Thyroid gland (tissue), 4 donors: ENCODE measurements at places on chromosomes 13 and 19. TPM values are rescaled to one million over a fixed set of nuclear protein-coding genes. Genes with fewer than 3 reads are reported as not detected.

PDCD2L gene
- 15.9 TPM for total RNA-seq

SNRPD2 gene
- total RNA-seq, result 279 TPM

AMH gene
- total RNA-seq, result 4.2 TPM

TMEM150B gene
- not detected for total RNA-seq

URAD gene
- total RNA-seq, result not detected

FREM2 gene
- total RNA-seq, result 32.0 TPM

CLEC4M gene
- total RNA-seq, result not detected

IL27RA gene
- 4.4 TPM for total RNA-seq

KLHL1 gene
- total RNA-seq, result not detected

GRCh38 chr19:10966809-10967208, 6.0 kb downstream of the SMARCA4 start:
- H3K27me3 ChIP-seq, result no peaks in the 10 kb centered on the region
- no peak for DNase-seq
- peaks cover 38% of the 10 kb centered on the region for H3K4me1 ChIP-seq
- no peak overlapping the region for H3K4me3 ChIP-seq

DNA sequence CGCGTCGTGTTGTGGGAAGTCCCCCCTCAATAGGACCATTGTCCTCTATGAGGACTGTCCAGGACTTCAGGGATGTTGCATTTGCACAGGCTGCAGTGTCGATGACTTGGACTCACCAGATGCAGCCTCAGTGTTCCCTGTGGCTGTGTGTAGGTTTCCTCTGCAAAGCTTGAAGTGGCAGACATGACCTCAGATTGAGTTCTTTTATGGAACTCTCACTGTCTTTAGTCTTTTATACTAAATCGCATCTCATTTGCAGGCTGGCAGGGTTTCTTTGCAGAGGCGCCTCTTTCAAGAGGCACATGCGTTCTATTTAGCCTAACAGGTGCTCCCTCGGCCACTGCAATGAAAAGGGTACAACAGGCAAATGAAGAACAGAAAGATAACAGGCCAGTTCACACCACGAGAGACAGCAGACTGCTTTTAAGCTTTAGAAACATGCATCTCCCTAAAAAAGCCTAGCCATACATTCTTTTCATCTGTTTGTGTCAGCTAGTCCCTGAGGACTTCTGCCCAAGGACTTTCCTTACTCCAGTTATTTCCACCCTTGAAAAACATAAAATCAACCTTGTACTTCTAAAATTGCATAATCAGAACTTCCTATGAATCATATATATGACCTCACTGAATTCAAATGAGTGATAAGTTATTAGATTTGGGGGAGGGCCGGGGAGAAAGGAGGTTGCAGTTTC, 118.4 kb downstream of the RAB20 start:
- no peak for DNase-seq
- no peak overlapping the region for H3K27ac ChIP-seq
- H3K36me3 ChIP-seq, result peaks cover 24% of the 10 kb centered on the region
- H3K27me3 ChIP-seq, result no peaks in the 10 kb centered on the region

- no peaks in the 10 kb centered on the region for H3K4me1 ChIP-seq
- H3K36me3 ChIP-seq, result no peaks in the 10 kb centered on the region
- no peaks in the 10 kb centered on the region for H3K27me3 ChIP-seq
- DNase-seq, result no peak
- no peak overlapping the region for H3K4me3 ChIP-seq
- no peak overlapping the region for H3K27ac ChIP-seq
Measured at GRCh38 chr13:49810567-49811526, 18.4 kb upstream of the KPNA3 start.

- DNase-seq, result no peak
- no peak overlapping the region for H3K27ac ChIP-seq
- H3K4me3 ChIP-seq, result no peak overlapping the region
- peaks cover 13% of the 10 kb centered on the region for H3K4me1 ChIP-seq
Measured at GRCh38 chr19:38728752-38729541, 15.3 kb downstream of the CAPN12 start.

GRCh38 chr13:87058786-87059329, 612.3 kb upstream of the SLITRK5 start:
- no peaks in the 10 kb centered on the region for H3K27me3 ChIP-seq
- no peaks in the 10 kb centered on the region for H3K4me1 ChIP-seq
- no peaks in the 10 kb centered on the region for H3K36me3 ChIP-seq
- H3K27ac ChIP-seq, result no peak overlapping the region

DNA sequence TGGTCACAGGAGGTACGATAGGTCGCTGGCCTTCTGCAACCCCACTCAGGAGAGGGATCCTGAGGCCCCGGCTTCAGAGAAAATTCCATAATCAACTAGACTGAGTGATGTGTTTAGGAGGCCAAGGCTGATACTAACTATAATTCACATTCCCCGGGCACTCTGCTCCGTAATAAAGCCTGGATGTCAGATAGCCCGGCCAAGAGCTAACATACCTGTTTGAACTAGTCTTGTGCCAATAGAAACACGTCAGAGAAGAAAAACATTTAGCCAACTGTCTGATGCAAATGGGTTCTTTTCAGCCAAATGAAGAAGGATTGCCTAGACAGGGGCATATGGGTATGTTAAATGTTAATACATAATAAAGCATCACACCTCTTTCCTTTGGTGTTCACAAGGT, 204.2 kb downstream of the TSHZ3 start:
- H3K36me3 ChIP-seq, result no peaks in the 10 kb centered on the region
- H3K4me3 ChIP-seq, result no peak overlapping the region
- peaks cover 9% of the 10 kb centered on the region for H3K4me1 ChIP-seq
- H3K27ac ChIP-seq, result peak overlapping the region; percentile 13
- H3K27me3 ChIP-seq, result no peaks in the 10 kb centered on the region

- no peak for DNase-seq
- peak overlapping the region; percentile 34 for H3K4me3 ChIP-seq
- no peaks in the 10 kb centered on the region for H3K36me3 ChIP-seq
- H3K4me1 ChIP-seq, result peaks cover 25% of the 10 kb centered on the region
Measured at GRCh38 chr19:19538785-19539166, 711 bp downstream of the CILP2 start.

DNA sequence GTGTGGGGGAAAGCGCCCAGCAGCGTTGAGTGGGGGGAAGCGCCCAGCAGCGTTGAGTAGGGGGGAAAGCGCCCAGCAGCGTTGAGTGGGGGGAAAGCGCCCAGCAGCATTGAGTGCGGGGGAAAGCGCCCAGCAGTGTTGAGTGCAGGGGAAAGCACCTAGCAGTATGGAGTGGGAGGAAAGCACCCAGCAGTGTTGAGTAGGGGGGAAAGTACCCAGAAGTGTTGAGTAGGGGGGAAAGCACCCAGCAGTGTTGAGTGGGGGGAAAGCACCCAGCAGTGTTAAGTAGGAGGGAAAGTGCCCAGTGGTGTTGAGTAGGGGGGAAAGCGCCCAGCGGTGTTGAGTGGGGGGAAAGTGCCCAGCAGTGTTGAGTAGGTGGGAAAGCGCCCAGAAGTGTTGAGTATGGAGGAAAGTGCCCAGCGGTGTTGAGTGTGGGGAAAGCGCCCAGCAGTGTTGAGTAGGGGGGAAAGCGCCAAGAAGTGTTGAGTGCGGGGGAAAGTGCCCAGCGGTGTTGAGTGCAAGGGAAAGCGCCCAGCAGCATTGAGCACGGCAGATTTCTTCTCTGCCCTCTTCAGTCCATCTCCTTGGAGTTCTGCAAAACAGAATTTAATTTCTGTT, 138.4 kb downstream of the ATP11A start:
- H3K4me3 ChIP-seq, result no peak overlapping the region
- no peak for DNase-seq
- no peak overlapping the region for H3K27ac ChIP-seq
- no peaks in the 10 kb centered on the region for H3K27me3 ChIP-seq

DNA sequence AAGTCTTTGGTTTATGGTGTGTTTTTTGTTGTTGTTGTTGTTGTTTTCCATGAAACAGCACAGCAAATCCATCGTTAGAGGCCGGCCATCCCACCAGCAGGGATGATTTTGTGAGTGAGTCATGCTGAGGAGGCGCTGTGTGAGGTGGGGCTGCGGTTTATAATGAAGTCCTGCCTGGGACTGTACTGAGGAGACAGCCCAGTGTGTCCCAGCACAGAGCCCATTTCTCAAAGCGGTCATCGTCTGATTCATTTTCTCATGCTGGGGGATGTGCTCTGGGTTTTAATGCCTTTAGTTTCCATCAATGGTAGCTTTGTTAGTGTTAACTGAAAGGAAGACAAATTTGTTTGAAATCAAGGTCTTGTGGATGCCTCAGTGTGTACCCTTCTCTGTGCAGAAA, 129.3 kb upstream of the SERP2 start:
- peaks cover 6% of the 10 kb centered on the region for H3K4me1 ChIP-seq
- H3K27ac ChIP-seq, result no peak overlapping the region
- DNase-seq, result no peak

DNA sequence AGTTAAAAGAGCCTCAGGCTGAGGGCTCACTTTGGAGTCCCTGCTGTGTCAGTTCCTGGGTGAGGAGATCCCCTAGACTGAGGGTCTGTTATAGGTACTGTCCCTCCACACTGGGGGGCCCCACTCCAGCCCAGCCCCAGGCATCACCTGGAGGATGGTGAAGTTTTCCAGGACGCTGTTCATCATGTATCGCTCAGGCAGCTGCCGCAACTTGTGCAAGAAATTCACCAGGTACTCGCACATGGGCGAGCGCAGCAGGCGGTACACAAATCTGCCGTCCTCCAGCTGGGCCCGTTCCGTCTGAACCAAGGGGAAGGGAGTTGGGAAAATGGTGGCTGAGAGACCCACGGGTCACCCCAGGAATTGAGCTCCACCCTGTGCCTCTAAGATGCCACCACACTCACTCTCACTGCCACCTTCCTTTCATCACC, 7.1 kb downstream of the CD37 start:
- peaks cover 20% of the 10 kb centered on the region for H3K4me1 ChIP-seq
- peaks cover 13% of the 10 kb centered on the region for H3K36me3 ChIP-seq
- no peak overlapping the region for H3K27ac ChIP-seq

DNA sequence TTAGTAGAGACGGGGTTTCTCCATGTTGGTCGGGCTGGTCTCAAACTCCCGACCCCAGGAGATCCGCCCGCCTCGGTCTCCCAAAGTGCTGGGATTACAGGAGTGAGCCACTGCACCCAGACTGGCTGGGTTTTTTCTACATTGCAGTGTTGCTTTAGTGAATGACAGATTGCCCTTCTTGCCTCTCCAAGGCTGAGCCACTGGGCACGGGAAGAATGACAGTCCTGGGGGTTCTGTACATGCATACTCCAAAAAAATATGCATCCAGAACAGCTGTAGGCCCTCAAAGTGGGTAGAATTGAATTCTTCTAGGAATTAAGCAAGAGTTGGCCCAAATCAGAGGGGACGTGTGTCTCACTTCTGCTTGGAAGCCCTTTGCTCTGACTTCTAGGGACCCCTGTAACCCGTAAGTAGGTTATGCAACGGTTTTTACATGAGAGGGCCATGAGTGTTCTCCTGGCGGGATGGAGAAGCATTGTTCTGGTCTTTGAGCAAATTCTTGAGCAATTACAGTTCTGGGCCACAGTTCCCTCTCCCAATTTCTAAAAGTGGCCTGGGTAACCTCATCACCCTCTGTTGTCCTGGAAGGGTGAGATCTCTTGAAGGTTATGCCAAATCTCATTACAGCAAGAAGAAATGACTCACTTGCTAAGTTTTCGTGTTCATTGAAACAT, 3.6 kb downstream of the ACTN4 start:
- H3K27ac ChIP-seq, result peak overlapping the region; percentile 96
- H3K4me3 ChIP-seq, result no peak overlapping the region
- peaks cover 65% of the 10 kb centered on the region for H3K4me1 ChIP-seq
- DNase-seq, result no peak
- no peaks in the 10 kb centered on the region for H3K27me3 ChIP-seq
- H3K36me3 ChIP-seq, result no peaks in the 10 kb centered on the region

GRCh38 chr19:6005321-6006069, 27.6 kb upstream of the RANBP3 start:
- H3K27ac ChIP-seq, result no peak overlapping the region
- no peaks in the 10 kb centered on the region for H3K4me1 ChIP-seq
- H3K4me3 ChIP-seq, result no peak overlapping the region
- no peak for DNase-seq
- no peaks in the 10 kb centered on the region for H3K27me3 ChIP-seq
- H3K36me3 ChIP-seq, result peaks cover 7% of the 10 kb centered on the region

GRCh38 chr13:96771486-96772367, 222.5 kb downstream of the OXGR1 start:
- no peak overlapping the region for H3K4me3 ChIP-seq
- no peaks in the 10 kb centered on the region for H3K36me3 ChIP-seq

DNA sequence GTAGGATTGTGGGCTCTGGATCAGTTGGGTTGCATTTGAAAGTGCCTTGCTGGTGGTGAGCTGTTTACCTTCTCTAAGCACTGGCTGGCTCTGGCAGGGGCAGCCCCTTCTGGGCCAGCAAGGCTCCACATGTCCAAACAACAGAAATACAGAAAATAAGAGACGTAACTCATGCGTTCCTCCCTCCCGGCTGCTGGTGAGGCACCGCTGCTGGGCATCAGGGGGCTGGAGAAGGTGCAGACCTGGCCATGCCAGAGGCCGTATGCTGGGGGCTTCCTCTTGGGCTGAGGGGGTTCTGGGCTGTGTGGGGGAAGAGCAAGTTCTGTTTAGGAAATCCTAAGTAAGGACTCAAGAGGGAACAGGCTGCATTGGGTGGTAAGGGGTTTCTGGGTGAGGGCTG, 140.6 kb downstream of the URI1 start:
- no peak for DNase-seq
- no peaks in the 10 kb centered on the region for H3K36me3 ChIP-seq
- H3K4me1 ChIP-seq, result peaks cover 4% of the 10 kb centered on the region

DNA sequence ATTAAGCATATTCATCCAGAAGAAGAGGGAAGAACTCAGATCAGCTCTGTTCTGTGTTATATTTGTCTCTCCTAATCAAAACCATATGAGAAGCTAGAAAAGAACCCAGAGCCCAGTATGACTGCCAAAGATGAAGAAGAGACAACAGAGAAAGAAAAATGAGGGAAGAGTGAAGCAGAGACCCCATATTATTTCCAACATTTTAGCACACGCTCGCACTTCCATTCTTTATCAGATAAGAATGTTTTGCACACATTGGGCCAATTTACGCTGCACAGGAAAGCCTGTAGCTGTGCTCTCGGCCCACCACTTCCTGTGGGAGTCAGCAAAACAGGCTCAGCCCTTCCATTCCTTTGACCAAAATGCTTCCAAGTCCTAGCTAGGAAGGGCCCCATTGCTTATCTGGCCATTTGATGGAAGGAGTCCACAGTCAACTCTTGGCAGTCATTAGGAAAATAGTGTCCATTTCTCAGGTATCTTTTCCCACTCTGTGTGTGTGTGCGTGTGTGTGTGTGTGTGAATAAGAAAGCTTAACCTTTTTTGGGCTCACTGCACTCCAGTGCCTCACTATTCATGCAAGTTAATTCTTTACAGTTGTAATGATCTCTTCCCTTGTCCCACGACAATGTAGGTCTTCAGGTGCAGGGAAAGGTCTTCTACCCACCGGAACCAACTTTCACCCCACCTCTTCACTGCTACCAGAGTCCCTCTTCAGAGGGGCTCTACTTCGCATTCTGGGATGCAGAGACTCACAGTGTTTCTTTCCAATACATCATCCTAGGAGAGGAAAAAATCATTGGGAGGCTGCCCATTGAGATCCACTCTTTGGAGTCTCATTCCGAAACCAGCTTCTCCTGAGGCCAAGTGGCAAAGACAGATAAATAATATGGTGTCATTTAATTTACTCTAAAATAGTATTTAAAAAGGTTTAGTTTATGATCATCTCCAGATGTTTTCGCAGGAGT, 237.5 kb downstream of the COG6 start:
- H3K4me3 ChIP-seq, result no peak overlapping the region
- H3K36me3 ChIP-seq, result no peaks in the 10 kb centered on the region
- no peak for DNase-seq
- no peak overlapping the region for H3K27ac ChIP-seq
- H3K27me3 ChIP-seq, result no peaks in the 10 kb centered on the region

GRCh38 chr19:16073481-16073880, 2.8 kb upstream of the TPM4 start:
- H3K27ac ChIP-seq, result no peak overlapping the region
- no peak for DNase-seq
- peaks cover 14% of the 10 kb centered on the region for H3K4me1 ChIP-seq

GRCh38 chr19:55297267-55297666, 13.5 kb downstream of the BRSK1 start:
- H3K27me3 ChIP-seq, result no peaks in the 10 kb centered on the region
- no peak for DNase-seq
- H3K36me3 ChIP-seq, result no peaks in the 10 kb centered on the region
- peaks cover 6% of the 10 kb centered on the region for H3K4me1 ChIP-seq
